ENCODE measurements at places on chromosomes 7 and 10.

DNA sequence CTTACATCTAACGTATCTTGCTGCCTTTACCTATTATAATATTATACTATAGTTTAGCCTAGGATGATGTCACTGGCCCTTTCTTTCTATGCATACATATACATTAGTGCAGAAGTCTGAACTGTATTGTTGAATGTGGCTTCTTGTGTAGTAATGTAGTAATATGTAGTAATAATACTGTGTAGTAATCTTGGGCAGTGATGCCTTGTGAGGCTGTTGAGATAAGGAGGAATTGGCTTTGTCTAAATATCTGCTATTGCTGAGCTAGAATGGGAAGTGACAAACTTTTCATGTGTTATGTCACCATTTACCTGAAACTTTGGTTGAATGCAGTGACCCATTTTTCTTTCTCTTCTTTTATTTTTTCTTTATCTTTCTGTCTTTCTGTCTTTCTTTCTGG is 11.0 kb downstream of the GLCCI1 start:
- DNase-seq, result no peak

DNA sequence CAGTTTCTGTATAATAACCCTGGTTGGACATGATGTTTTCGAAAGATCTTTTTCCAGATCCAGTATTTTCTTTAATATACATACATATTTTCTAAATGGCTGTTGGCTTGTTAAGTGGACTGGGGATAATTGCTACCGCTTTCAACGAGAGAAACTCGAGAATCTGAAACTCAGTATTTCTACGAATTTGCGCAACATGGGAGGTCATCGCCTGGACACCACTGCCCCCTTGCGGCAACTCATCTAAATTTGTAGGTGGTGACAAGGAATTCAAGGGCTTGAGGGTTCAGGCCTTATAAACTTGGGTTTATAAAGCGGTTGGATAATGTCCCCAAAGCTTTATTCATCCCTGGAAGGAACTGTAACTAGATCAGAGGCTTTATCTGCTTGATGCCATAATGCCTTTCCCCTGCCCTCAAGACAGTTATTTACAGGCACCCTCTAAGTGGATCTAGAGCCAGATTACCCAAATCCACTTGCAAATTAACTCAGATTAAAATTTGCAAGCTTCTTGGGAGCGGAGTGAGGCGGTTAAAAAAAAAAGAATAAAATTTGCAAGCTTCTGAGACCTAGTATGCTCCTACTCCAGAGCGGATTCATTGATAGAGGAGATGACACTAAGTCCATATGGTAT is 21.3 kb upstream of the KCNK18 start:
- DNase-seq, result peak; percentile 78

GRCh38 chr7:128928159-128928813 is 9.4 kb upstream of the IRF5 start:
- no peak for DNase-seq

GRCh38 chr7:10475940-10476641 is 497.6 kb upstream of the PHF14 start:
- no peak for DNase-seq

DNA sequence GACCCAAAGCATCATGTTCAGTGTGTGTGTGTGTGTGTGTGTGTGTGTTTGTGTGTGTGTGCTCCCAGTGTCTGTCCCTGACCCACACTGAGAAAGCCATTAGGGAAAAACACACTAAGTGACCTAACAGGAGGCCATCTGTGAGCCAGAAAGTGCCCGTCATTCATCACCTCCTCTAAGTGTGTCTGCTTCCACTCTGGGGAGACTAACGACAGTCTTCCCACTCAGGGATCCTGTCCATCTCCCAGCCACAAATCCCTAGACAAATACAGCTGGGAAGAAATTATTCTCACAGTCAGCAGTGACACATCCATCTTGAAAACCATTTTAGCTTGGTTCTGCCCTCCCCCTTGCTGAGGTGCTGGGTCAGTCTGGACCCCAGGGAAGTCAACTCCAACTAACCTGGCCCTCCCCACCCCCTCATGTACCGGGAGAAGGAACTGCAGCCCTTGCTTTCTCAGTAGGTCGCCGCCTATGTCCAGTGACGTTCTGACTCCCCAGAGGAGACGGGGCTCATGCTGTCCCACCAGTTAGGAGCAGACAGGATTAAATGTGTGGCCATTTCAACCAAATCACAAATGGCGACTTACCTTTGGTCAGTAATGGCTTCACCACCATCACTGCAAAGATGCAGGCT is 296.5 kb upstream of the ZNF32 start:
- no peak for DNase-seq

DNA sequence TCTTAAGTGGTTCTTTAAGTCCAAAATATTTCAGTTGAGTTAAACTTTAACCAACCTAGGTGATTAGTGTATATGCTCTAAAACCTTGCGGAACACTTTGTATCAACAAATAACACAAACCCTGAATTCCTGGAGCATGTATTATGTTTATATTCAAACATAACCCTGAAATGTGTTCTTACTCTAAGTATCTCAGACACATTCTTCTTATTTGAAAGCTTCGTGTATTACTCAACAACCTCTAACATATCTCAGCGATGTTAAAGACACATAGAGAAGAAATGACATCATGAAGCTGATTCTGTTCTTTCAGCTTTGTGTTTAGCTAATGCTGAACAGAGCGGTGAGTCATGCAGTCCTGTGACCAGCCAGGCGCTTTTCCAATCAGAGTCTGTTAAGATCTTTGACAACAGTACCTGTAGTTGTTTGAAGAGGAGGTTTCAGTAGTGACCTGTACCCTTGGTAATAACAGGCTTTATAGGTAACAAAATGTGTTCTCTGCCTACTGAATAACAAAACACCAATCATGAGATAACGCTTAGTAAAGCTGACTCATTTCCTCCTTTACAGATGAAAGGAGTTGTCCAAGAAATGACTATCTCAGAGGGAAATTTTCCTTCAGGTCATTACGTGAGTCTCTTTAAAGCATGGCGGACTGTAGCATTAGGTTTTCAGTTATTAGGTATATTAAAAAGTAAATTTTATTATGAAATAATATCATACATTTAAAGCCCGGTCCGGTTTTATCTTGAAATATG is 67.3 kb upstream of the KLF6 start:
- DNase-seq, result peak; percentile 94

- DNase-seq, result no peak
These were observed 9.3 kb downstream of the KCNH2 start for GRCh38 chr7:150968734-150969372.

DNA sequence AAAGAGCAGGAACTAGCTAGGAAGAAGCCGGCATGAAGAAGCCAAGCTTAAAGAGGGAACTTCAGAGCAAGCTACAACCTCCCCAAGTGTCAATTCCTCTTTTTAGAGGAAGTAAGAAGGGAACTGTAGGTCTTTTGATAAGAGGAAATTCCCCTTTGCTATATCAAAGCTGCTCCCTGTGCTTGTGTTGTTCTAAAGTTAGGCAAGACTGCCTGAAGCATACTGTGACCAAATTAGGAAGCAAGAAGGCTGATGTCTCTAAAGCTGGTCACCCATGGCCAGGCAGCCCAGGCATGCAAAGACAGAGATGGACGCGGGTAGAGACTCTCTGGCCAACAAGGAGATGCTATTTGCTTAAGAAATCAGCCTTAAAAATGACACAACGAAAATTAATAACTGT is 87.9 kb downstream of the RNF216 start:
- no peak for DNase-seq

GRCh38 chr10:2469802-2470201 is 597.5 kb upstream of the PFKP start:
- DNase-seq, result no peak

DNA sequence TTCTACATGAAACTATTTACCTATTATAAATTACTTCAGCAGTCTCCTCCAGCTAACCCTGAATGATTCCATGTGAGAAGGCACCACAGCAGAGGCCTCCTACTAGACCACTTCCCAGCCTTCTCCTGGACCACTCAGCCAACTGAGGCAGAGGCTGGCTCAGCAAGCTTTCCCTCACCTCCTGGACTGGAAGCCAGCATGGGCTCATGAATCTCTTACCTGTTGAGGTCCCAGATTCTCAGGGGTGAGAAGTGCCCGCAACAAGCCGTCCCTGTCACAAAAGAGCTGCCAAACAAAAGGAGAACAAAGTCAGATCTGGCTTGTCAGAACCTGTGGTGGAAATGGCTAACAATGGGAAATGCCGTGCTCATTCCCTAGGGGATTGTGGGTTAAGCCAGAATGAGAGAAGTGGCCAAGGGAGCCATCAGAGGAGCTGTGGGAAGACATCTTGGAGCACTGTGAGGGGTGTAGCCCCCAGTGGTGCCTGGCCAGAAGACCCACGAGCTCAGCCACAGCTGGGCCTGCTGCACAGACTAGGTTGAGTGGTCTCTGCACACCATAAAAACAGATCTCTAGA is 36.5 kb downstream of the DPCD start:
- DNase-seq, result no peak

DNA sequence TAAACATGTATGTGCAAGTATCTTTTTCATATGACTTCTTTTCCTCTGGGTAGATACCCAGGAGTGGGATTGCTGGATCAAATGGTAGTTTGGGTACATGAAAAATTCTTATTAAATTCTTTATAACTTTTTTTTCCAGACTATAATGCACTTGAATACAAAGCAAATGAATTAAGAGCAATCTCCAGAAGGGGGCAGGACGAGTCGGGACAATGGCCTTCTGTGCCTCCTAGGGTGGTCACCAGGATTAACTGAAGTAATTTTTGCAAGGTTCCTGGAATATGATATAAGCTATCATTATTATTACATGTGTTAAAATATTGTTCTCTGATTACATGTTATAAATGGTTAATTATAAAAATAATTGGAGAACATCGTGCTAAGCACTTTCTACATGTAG is 127.2 kb downstream of the PPP1R17 start:
- DNase-seq, result peak; percentile 4

DNA sequence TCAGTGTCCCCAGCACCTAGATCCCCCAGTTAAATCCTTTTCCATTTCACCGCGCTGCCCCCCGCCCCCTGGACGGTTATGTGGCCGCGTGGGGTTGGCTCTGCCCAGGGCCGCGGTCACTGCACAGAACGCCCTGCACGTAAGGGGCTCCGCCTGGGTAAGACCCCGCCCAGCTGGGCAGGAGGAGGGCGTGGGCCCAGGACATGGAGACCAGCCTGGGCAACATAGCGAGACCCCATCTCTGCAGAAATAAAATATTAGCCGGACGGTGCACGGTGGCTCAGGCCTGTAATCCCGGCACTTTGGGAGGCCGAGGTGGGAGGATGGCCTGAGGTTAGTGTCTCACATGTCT is 650 bp upstream of the ZFAND2A start:
- peak; percentile 62 for DNase-seq

DNA sequence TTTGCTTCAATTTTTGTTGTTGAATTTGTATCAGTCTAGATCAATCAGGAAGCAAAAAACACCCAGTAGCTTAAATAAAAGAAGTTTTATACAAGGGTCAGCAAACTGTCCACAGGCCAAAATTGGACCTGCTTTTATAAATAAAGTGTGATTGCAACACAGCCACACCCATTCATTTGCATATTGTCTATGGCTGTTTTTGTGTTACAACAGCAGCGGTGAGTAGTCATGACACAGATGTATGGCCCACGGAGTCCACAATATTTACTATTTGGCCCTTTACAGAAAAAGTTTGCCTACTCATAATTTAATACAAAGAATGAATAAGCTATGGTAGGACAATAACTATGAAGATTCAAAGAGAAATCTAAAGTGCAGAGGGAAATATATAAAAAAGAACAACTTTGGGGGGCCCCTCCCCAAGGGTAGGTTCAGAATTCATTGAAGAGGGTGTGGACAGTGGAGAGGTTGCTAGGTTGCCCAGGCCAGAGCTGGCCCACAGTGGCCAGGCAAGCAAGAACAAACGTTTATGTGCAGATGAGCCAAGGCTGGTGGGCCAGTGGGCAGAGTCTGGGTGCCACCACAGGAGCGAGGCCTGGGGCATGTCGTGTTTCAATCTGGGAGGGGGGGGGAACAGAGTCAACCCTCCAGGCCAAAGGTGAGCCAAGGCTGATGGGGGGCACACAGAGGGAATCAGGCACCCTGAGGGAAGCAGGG is 47.0 kb upstream of the AMPH start:
- DNase-seq, result no peak

- no peak for DNase-seq
These were observed 103.1 kb downstream of the SEMA3C start for GRCh38 chr7:80815733-80816132.

GRCh38 chr7:43655584-43655983 is 72.7 kb downstream of the STK17A start:
- DNase-seq, result no peak

GRCh38 chr10:100372415-100373297 is 25.6 kb downstream of the SCD start:
- DNase-seq, result no peak

DNA sequence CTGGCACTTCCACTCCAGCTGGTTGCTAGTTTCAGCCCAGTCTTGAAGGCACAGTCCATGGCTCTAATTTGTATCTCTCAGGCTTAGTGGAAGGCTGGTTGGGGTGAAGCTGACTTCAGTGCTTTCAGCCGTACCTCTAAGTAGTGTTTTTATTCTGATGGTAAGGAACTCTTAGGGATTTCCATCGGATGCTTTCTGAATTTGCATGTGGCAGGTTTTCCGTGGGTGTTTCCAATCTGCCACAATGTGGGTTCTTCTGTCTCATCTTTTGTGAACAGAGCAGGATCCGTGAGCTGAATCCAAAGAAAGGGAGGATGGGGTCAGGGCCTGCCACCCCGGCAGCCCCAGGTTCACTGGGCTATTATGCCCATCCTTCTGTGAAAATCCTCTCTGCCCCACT is 607.9 kb upstream of the MKI67 start:
- no peak for DNase-seq

DNA sequence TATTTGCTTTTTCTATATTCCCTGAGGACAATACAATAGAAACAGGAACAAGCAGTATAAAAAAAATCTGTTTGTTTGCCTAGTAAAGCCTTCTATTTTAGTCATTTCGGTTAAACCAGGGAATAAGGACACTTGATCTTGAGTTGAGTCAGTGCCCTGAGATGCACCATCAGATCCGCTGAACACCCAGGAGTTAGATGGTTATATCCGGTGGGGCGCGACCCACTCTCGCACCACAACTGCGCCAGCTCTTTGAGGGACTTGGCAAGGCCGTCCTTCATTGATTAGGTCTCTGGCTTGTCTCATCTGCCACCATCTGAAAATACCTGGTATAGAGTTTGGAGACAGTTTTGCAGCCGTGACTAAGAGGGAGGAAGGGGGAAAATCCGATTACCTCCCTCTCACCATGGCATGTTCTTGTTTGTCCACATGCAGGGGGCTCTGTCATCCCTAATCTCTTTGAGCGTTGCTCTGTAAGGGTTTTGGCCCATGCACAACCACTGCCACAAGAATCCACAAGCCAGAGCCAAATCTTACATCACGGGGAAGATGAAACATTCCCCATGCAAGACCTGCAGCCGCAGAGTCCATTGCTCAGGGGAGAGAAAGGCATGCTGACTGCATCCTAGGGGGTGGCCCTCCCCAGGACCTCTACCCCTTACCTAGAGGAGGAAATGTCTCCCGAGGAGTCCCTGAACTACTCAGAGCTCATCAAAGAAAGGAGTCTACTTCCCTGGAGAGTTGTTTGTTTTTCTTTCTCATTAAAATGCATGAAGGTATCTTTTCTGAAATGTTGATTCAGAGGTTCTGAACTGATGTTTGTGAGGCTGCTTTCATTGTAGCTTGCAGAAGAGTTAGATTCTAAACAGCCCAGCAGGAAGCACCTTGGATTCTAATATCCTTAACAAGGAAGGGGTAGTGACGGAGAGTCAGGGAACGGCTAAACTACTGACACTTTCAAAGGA is 101.6 kb upstream of the FAM171A1 start:
- DNase-seq, result no peak

Data from A549 (cell line).